ENCODE measurements at places on chromosomes 4 and X. TPM values are rescaled to one million over a fixed set of nuclear protein-coding genes. Genes with fewer than 3 reads are reported as not detected.

The VCX3B gene
- 0.38 TPM for total RNA-seq

The ASMT gene
- 0.22 TPM for total RNA-seq

The UGT2B15 gene
- total RNA-seq: not detected

The SRPX gene
- 39.2 TPM for total RNA-seq

The SERTM2 gene
- total RNA-seq: 0.35 TPM

The MSX1 gene
- total RNA-seq: 2.3 TPM

The IGFBP7 gene
- 1,703 TPM for total RNA-seq

The NSG1 gene
- total RNA-seq: 9.5 TPM

DNA sequence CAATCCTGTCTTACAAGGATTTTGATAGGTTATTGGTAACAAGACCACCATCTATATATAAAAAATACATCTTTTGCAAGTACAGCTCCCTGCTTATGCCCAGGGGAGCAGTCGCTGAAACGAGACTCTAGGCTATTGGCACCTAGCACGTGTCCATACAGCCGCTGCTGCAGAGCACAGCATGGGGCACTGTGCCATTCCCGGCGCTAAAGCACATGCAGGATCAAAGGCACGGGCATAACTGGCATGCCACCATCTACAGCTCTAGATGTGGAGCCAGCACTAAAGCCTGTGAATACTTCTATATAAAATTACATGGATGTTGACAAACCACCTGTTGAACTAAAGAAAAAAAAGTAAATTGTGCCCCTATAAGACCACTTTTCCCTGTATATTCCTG lies 144.8 kb downstream of the COL25A1 start:
- no peak overlapping the region for H3K27ac ChIP-seq
- no peak for DNase-seq
- no peaks in the 10 kb centered on the region for H3K36me3 ChIP-seq
- H3K4me3 ChIP-seq: no peak overlapping the region

GRCh38 chrX:19535476-19535875 lies 20.2 kb upstream of the MAP3K15 start:
- H3K27me3 ChIP-seq: no peaks in the 10 kb centered on the region
- no peak overlapping the region for H3K4me3 ChIP-seq
- peak; percentile 68 for DNase-seq
- H3K36me3 ChIP-seq: no peaks in the 10 kb centered on the region
- H3K27ac ChIP-seq: no peak overlapping the region

- no peak for DNase-seq
- H3K36me3 ChIP-seq: no peaks in the 10 kb centered on the region
- H3K4me3 ChIP-seq: no peak overlapping the region
- H3K4me1 ChIP-seq: no peaks in the 10 kb centered on the region
Observed at GRCh38 chrX:14630733-14631132, 101.4 kb downstream of the GLRA2 start.

DNA sequence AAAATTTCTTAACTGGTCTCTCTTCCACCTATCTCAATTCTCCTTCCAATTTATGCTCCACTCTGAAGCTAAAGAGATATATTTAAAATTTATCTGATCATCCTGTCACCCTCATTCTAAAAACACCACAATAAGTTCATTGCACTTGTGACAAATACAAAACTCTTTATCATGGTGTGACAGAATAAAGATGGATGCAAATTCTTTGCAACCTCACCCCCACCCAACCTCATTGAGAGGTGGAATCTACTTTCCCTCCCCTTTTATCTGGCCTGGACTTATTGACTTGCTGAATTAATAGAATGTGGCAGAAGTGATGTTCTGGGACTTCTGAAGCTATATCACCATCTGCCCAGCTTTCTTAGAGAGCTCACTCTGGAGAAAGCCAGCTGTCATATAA lies 46.5 kb downstream of the IDS start:
- no peaks in the 10 kb centered on the region for H3K4me1 ChIP-seq
- H3K27ac ChIP-seq: no peak overlapping the region
- H3K27me3 ChIP-seq: no peaks in the 10 kb centered on the region
- no peak overlapping the region for H3K4me3 ChIP-seq
- no peaks in the 10 kb centered on the region for H3K36me3 ChIP-seq

DNA sequence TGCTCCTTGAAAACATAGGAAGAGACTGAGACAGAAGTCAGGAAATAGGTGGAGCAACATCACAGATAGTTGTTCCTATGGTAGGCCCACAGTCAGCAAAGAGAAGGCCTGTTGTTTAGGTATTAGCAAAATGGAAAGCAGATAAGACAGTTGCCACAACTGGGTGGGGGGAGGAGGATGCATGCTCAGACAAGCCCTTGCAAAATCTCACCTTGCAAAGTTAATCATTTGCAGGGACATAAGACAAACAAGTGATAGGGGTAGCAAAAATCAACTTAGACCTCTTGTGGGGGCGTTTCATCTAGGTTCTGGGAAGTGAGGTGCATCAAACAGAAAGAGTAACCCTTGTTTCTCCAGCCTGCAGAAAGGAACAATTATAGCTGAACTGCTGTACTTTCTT lies 30.7 kb downstream of the SERPINA7 start:
- H3K4me3 ChIP-seq: no peak overlapping the region
- DNase-seq: no peak
- H3K27ac ChIP-seq: no peak overlapping the region
- no peaks in the 10 kb centered on the region for H3K27me3 ChIP-seq
- H3K36me3 ChIP-seq: no peaks in the 10 kb centered on the region

DNA sequence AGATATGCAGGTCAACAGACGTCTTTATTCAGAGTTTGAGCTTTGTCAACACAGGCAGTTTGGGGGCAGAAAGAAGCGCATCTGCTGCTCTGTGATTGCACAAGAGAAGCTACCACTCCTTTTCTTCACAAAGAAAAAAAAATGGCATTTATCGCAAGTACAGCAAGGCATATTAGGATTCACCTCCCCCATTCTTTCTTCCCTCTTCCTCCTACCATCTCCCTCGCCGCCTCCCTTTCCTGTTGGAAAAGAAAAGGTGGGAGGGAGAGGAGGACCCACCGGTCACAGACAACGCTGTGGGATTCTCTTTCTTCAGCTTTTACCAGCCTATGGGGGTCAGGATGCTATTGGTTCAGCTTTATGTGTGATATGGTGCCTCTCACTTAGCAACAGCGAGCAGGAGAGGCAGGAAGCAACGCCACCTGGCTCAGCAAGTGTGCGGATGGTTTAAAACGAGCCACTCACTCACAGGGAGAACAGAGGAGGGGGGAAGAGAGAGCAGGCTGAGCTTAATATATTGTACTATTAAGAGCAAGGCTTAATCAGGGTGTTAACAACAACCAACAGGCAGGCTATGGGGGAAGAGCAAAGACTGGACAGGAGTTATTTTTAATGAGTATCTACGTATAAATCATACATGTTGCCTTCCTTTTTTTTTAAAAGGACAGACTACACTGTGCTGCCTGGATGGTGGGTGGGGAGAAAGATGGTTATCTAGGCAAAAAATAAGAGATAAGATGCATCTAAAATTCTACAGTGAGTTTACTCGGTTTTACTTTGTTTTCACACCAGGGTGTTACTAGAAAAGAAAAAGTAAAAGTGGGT lies 104.7 kb downstream of the MAML3 start:
- no peak overlapping the region for H3K27ac ChIP-seq
- no peaks in the 10 kb centered on the region for H3K27me3 ChIP-seq
- H3K36me3 ChIP-seq: no peaks in the 10 kb centered on the region

- no peaks in the 10 kb centered on the region for H3K4me1 ChIP-seq
- no peak for DNase-seq
- no peaks in the 10 kb centered on the region for H3K27me3 ChIP-seq
- no peak overlapping the region for H3K27ac ChIP-seq
Observed at GRCh38 chr4:32192363-32192762, 1472.2 kb downstream of the PCDH7 start.

DNA sequence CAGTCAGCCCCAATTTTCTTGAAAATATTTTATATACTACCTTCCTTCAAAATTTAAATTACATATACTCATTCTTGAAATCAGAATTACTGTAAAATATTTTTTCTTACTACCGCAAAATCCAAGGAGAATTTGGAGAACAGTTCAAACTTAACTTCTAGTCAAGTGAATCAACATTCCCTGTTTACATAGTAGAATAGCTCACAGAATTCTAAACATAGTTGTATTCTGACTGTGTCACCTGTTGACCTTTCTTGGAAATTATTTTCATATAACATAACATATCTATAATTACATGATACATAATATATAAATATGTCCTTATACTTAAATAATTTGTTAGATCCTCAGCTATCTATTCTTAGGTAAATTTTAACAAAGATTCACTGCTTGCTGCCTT lies 31.0 kb upstream of the FGF5 start:
- H3K27ac ChIP-seq: no peak overlapping the region
- no peaks in the 10 kb centered on the region for H3K36me3 ChIP-seq
- no peak for DNase-seq
- H3K4me3 ChIP-seq: no peak overlapping the region

DNA sequence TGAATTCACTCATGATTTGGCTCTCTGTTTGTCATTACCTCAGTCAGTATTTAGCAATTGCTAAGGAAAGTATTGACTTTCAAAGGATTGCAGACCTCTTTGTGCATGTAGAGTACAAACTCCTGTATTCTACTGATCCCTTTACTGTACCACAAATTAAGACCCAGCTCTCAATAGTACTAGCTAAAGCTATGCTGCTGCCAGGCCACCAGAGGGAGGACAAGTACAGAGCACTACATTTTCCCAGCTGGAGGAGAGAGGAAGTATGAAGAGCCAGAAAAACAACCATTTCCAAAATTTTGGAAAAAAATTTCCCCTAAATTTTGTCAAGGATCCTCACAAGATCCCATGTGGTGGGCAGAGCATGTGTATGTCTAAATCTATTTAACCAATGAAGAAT lies 175.0 kb upstream of the MTMR8 start:
- no peaks in the 10 kb centered on the region for H3K36me3 ChIP-seq
- no peak for DNase-seq

GRCh38 chr4:84362896-84363655 lies 136.0 kb downstream of the NKX6-1 start:
- H3K27me3 ChIP-seq: no peaks in the 10 kb centered on the region
- no peak overlapping the region for H3K4me3 ChIP-seq
- peak; percentile 28 for DNase-seq
